ENCODE measurements at places on chromosomes 5 and 9.
A peak's percentile ranks its signal among the peaks of the same experiment; 100 is the strongest.

GRCh38 chr5:151108566-151108965 lies 27.7 kb upstream of the TNIP1 start:
- no peak for DNase-seq

DNA sequence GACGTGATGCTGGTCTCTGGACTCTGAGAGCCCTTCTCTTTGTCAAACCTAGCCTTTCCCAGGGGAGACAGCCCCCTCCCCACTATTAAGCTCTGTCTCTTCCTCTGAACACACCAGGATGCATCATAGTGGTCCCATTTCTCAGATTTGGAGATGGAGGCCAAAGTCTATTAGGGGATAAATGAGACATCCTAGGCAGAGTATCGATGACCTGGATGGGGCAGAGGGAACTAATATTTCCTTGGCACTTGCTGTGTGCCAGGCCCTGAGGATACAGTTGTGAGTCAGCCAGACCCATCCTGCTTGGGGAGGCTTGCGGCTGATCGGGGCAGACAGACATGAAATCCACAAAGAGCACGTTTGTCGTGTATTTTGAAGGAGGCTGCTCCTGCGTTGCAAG lies 5.2 kb downstream of the DNM1 start:
- DNase-seq: no peak

DNA sequence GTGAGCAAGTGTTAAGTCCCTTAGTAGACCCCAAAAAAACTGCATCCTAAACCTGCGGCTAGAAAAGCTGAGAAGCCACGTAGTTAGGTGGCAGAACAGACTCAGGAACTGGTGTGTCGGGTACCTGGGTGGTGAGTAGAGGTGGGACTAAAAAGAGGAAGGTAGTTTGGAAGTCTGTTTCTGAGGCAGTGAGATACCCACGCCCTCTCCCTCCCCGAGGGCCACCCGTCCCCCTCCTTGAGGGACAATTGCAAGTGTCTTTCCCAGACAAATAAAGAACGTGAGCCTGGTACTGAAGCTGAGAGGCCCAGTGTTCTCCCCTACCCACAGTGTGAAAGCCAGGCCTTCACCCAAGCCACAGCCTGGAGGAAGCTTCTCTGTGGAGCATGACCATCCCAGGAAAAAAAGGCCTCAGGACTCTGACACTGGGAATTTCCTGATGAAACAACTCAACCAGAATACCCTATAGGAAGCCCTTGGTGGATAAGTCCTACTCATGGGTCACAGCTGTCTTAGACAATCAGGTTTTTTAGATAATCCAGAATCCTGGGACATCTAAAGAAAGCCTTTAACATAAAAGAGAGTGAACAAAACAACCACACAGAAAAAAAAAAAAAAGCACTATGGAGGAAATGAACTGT lies 7.0 kb upstream of the CD74 start:
- DNase-seq: no peak

DNA sequence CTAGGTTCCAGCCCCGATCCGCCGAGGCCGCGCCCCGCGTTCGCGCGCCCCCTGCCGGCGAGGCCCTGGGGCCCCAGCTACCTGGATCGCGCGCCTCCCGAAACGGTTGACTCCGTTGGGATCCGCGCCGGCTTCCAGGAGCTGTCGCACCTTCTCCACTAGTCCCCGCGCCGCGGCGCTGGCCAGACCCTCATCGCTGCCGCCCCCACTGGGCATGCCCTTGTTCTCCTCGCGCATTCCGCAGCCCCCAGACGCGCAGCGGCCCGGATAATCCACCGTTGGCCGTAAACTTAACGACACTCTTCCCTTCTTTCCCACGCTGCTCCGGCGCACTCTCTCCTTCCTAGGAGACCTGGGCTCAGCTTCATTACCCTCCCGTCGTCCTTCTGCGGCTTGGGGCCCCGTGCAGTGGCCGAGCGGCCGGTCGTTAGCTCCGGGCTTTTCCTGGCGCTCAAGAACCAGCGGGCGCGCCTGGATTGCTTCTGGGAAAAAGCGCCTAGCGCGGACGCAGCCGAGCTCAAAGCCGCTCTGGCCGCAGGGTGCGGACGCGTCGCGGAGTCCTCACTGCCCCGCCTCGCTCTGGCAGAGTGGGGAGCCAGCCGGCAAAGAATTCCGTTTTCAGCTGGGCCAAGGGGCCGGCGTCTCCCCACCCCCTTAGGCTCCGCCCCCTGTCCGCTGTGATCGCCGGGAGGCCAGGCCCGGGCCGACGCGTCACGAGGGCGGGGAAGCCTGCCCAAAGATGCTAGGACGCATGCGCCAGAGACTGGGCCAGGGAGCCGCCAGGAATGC lies at the start of gene CDKN2B:
Gene CDKN2B, minus strand, starts transcription at position 589 of the 789 bp plus-strand sequence. Its CDS starts 352 bp downstream, at position 237.
- DNase-seq: peak; percentile 44

DNA sequence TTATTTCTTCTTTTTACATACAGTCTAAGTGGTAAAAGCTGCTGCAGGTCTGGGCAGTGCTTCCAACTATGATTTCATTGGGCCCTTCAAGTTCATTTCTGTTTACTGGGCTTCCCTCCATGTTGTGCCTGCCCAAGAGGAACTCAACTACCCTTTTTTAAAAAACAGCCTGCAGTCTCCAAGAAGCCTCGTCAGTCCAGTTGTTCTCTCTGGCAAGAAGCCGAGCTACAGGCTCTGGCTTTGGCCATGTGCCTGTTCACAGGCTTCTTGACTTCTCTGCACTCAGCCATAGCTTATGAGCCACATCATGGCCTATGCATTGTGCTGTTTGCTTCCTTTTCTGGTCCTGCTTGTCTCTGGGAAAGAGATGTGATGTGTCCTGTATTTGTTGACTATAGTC lies 119.7 kb upstream of the PJA2 start:
- no peak for DNase-seq

DNA sequence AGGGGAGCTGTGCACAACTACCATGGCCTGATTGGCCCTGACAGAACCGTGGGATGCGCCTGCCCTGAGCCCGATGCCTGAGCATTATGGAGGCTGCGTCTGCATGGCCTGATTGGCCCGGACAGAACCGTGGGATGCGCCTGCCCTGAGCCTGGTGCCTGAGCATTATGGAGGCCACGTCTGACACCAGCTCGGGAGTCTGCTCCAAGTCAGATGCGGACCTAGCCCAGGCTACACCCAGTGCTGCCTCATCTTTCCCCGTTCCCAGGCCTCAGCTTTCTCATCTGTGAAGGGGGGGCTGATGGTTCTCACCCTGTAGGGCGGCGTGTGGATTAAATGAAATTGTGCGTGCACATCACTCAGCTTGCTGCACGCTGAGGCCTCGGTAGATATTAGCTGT lies 7.3 kb downstream of the CEP72 start:
- DNase-seq: no peak

GRCh38 chr5:143218517-143219170 lies 184.8 kb downstream of the NR3C1 start:
- DNase-seq: no peak

DNA sequence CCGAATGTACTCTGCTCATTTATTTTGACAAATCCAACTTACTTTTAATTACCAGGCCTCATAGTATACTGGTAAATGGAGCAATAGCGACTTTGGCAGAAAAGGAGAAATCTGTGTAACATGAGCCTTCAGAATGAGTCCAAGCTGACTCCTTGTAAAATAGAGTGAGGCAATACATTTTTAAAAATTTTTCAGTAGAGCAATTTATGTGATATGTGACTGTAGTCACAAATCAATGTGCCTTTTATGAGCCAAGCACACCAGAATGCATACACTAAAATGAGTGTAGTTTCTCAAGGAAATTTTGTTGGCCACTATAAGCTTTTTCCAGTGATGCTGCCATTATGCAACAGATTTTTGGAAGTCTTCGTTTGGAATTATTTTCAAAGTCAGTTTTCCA lies 73.8 kb downstream of the SNCAIP start:
- no peak for DNase-seq

- DNase-seq: no peak
Measured at GRCh38 chr5:15026944-15027343, 155.4 kb upstream of the ANKH start.

DNA sequence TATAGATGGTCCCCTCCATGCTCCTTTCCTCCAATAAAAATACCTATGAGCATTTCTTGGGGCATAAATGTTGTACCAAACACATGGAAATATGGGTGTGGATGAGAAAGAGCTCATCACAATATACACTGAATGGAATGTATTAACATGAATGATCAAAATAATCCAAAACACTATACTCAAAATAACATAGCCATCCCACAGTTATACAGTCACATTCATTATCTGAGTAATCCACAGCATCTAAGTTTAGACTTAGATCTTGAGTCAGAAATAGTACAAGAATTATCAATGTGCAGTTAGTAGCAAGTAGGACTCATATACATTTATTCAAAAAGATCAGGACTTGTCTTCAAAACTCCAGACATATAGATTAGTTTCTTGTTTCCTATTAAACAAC lies 175.2 kb upstream of the NREP start:
- DNase-seq: no peak

GRCh38 chr5:862367-863243 lies 11.8 kb upstream of the ZDHHC11 start:
- DNase-seq: no peak

GRCh38 chr9:28215536-28216299 lies 642.4 kb upstream of the C9orf72 start:
- no peak for DNase-seq

GRCh38 chr9:78691542-78691941 lies 394.6 kb downstream of the PSAT1 start:
- DNase-seq: no peak
